ENCODE measurements at places on chromosomes 12 and 14.

GRCh38 chr14:80390906-80391305 is 179.6 kb upstream of the DIO2 start:
- DNase-seq, result no peak

GRCh38 chr12:122558745-122559641 is 31.9 kb downstream of the KNTC1 start:
- DNase-seq, result no peak

GRCh38 chr12:92561543-92561899 is 141.3 kb upstream of the PLEKHG7 start:
- no peak for DNase-seq

- no peak for DNase-seq
These were observed 58.3 kb upstream of the RFLNA start for GRCh38 chr12:124236625-124237031.

DNA sequence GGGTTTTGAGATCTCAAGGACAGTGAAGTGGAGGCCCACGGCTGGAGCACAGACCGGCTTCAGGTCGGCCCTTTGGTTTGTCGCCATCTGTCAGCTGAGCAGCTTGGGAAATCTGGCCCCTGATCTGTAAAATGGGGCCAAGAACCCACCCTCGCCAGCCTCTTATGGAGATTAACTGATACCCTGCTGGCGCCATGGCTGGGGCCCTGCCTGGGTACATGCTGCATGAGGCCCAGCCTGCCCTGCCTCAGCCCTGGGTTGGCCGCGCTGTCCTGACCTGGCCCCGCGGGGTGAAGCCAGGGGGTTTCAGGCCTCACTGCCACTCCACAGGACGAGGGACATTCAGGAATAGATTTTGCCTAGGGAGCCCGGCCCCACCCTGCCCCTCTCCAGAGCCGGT is 33.9 kb upstream of the MEG3 start:
- no peak for DNase-seq

DNA sequence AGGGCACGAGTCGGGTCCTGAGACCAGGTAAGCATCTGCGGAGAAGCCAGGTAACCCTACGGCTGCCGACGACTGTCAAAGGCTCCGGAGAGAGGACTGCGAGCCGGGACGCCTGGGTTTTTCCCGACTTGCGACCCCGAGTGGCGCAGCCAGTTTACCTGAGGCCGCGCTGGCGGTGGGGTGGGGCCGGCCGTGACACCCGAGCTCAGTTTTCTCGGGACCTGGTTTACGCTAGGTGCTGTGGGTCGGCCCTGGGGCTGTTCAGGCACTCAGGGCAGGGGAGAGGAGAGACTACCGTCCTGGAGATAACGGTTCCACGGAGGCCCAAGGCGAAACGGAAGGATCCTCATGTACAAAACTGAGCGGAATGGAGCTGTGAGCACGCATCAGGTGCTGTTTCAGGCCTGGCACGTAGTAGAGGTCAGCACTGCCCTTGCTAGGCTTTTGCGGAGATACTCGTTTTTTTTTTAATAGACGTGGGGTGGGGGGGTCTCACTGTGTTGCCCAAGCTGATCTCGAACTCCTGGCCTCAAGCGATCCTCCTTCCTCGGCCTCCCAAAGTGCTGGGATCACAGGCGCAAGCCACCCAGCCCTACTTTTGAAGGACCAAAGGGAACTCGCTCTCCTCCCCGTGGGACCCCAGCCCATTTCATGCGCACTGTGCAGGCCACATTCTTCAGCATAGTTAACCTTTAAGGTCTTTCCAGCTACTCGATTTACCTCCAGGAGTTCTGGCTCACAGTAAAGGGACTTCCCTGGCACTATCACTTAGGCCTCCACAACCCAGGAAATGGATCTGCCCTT is 471 bp downstream of the MTRFR start:
- DNase-seq, result no peak

- no peak for DNase-seq
These were observed 227.7 kb upstream of the DIO3 start for GRCh38 chr14:101333335-101334280.

- DNase-seq, result no peak
These were observed 317.0 kb upstream of the TMPO start for GRCh38 chr12:98198261-98198982.

DNA sequence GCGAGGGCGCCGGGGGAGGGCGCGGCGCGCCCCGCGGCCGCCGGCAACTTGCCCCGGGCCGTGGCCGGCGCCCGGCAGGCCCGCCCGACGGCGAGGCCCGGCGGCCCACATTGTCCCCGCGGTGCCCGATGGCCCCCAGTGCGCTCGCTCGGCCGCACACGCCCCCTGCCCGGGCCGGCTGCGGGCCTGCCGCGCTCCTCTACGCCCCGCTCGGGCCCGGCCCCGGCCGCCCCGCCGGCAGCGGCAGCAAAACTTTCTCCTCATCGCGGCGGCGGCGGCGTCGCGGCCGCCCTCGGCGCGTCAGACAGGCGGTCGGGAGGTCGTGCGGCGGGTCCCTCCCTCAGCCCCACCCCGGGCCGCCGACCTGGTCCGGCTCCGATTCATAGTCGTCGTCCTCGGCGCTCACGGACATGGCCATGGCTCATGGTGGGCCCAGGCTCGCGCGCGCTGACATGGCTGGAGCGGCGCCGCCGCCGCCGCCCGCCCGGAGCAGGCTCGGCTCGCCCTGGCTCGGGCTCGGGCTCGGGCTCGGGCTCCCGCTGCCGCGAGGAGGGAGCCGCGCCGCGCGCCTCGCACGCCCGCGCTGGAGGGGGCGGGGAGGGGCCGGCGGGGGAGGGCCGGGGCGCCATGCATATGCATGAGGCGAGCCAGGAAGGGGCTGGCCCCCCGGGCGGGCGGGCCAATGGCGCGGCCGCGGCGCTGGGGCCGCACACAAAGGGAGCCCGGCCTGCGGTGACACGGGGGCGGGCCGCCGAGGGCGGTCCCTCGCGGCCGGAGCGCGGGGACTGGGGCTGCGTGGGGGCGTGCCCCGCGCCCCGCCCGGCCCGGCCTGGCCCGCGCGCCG is 67.1 kb downstream of the RNF34 start:
- DNase-seq, result peak; percentile 92

GRCh38 chr12:131525795-131526508 is 184.9 kb upstream of the SFSWAP start:
- no peak for DNase-seq

GRCh38 chr14:63436286-63437098 is 106.7 kb downstream of the PPP2R5E start:
- no peak for DNase-seq

- DNase-seq, result peak; percentile 61
These were observed 18.0 kb downstream of the ACIN1 start for GRCh38 chr14:23076785-23077408.

DNA sequence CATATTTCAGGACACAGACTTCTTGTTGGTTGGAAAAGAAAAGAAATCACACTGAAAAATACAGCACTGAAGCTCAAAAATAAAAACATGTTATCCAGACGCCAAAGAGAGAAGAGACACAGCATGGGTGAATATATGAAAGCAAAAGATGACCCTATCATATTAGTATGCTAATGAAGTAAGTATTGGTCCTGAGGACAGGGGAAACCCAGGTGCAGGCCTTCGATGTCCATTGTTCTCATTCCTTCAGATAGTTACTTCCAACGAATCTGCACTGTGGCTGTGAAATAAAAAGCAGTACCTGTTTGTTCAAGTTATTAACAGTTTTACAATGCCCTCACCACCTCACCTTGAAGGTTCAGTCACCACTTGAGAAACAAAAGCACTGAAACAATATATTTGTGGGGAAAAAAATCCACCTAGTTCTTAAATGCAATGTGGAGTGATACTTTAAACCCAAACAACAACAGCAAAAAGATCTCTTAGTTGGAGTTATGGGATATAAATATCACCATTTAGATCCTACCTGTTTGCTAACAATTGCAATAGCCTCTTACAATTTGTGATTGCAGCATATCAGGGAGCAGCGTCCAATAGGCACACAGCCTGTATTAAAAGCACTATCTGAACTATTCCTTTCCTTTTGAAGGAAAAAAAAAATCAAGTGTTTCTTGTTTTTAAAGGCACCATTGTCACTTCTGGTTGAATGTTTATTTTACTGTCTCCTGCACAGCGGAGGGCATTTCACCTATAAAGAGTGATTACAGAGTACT is 188.1 kb downstream of the BCAT1 start:
- DNase-seq, result no peak

- no peak for DNase-seq
These were observed 37.0 kb upstream of the TCL1B start for GRCh38 chr14:95649230-95649629.

DNA sequence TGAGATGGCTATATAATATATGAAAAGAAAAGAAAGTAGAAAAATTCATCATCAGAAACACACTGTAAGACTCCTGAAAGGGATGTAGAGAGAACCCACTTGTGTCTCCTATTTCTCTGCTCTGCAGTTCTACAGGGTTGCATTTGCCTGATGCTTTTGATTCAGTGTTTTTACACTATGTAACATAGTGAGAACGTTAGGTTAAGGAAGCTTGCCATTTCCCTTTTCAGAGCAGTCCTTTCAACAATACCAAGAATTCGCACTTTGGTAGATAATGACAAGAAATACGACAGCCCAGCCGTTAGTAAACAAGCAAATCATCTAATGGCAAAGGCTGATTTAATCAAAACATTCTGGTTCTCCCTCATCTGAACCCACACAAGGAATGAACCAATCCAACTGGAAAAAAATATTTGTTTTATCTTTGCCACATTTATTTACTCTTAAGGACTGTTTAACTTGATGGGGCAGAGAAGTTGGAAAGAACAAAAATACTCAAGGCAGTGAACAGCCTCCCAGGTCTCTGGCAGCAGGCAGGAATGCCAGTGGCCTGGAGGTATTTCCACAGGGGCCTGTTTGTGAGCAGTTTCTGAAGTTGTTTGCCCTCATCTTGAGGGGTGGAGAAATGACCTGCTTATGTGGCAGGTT is 30.8 kb upstream of the SOCS2 start:
- DNase-seq, result no peak

DNA sequence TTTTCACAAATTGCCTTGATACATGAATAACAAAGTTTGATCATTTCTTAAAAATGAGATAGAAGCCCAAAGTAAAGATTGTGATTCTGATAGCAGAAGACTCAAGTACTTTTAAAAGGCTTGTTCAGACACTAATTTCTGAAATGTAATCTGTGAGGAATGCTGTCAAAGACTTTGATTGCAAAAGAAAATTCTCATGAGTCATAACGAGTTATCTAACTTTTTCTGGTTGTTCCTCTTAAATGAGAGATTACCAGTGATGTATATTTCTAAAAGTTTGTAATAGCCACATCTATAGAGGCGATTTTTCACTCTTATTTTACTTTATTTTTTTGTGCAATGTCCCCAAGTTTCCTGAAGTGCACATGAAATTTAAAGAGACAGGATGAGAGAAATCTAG is 7.0 kb downstream of the PYGL start:
- DNase-seq, result no peak

GRCh38 chr14:83969998-83970397 is 1559.9 kb upstream of the FLRT2 start:
- no peak for DNase-seq

DNA sequence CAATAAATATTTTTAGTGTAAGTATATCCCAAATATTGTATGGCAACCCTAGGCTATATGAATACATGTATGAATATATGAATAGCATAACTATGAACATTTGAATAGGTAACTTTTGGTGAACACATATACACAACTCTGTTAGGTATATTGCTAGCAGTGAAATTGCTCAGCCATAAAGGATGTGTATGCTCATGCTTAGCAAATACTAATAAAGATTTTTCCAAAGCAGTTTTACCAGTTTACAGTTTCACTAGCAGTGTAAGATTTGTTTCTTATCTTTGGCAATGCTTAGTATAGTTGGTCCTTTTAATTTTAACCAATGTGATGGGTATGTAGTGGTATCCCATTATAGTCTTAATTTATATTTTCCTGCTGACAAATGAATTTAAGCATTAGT is 5.3 kb upstream of the DAAM1 start:
- no peak for DNase-seq

DNA sequence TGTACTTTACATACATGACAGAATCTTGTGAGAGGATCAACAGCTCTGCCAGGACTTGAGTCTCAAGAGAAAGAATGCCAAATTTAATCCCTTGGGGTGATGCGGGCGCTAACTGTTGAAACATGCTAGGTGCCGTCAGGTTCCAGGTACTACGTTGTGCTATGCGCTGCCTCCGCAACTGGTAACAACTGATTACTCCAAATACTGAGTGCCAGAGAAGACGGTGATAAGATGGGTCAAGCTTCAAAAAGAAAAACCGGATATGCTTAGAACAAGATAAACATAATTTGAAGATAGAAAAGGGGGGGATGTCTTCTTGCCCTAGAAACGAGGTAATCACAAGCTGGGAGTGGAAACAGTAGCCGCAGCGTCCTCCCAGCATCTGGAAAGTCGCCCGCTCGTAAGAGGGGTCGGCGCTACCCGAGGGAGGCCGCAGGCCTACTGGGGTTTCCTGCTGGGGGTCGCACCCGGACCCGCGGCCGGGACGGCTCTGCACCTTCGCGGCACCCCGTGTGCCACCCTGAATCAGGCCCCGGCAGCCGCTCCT is 678 bp downstream of the ZBTB25 start:
- peak; percentile 54 for DNase-seq

GRCh38 chr12:118055144-118055557 is 5.8 kb downstream of the WSB2 start:
- DNase-seq, result peak; percentile 85

GRCh38 chr12:85057370-85057963 is 21.3 kb downstream of the LRRIQ1 start:
- DNase-seq, result peak; percentile 17

- no peak for DNase-seq
These were observed 474.6 kb downstream of the DPF3 start for GRCh38 chr14:72419226-72419775.

DNA sequence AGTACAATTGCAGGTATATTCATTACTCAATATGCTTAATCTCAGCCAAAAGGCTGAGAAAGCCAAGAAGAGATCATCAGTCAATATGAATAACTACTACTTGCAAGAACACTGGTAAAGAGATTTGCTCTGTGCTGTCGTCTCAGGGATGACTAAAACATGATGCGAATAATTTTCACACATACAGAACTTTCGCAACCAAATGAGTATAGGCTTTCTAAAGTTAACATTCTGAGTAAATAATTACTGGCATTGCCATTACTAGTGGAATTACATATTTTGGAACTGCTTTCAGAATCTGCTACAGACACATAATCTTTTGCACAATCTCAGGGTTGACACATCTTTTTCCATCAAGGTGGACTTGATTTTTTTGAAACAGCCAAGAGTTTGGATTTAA is 24.7 kb downstream of the NCKAP1L start:
- no peak for DNase-seq

GRCh38 chr14:90556012-90556477 is 159.2 kb downstream of the CALM1 start:
- DNase-seq, result no peak

GRCh38 chr14:64728106-64728505 is 23.9 kb downstream of the PLEKHG3 start:
- no peak for DNase-seq

GRCh38 chr12:94149781-94150239 is 1.4 kb downstream of the PLXNC1 start:
- no peak for DNase-seq

DNA sequence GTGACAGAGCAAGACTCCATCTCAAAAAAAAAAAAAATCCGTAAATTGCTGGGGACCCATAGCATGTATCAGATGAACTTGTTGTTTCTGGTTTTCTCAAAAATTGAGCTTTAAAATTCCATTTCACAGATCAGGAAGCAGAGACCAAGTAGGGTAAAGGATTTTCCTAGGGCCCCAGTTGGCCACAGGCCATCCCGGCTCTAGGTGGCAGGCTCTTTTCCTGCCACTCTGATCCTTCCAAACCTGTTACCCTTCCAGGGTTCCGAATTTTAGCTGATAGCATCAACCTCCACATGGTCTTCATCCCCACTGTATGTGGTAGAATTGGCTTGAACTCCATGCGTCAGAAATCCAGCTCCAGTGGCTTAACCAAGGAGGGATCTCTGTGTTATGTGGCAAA is 36.1 kb upstream of the BDKRB2 start:
- DNase-seq, result no peak

GRCh38 chr14:20818861-20819260 is 16.2 kb upstream of the RNASE1 start:
- no peak for DNase-seq

Data from CD4-positive, alpha-beta T cell treated with Interleukin-10 for 1 hour (primary cell).